ENCODE measurements at places on chromosomes 3 and 15.
A peak's percentile ranks its signal among the peaks of the same experiment; 100 is the strongest.

- no peak for DNase-seq
Observed at GRCh38 chr15:27741226-27741860, 357.8 kb downstream of the OCA2 start.

DNA sequence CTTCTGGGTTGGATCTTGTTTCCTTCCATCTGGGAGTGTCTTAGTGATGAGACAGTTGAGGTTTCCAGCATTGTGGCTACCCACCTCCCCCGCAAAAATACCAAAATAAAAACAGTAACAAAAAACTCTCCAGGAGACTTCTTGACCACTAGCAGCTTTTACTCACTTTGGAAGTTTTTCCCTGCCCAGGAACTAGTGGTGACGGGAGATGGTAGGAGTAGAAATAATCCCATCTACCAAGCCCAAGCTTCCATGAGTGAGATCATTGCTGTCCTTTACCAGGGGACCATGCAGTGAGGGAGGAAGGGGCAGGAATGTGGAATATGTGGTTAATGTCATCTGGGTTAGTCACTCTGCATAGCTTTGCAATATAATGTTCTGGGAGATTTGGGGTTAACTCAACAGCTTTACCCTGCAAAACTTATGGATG lies 187.7 kb downstream of the ITPR1 start:
- no peak for DNase-seq

DNA sequence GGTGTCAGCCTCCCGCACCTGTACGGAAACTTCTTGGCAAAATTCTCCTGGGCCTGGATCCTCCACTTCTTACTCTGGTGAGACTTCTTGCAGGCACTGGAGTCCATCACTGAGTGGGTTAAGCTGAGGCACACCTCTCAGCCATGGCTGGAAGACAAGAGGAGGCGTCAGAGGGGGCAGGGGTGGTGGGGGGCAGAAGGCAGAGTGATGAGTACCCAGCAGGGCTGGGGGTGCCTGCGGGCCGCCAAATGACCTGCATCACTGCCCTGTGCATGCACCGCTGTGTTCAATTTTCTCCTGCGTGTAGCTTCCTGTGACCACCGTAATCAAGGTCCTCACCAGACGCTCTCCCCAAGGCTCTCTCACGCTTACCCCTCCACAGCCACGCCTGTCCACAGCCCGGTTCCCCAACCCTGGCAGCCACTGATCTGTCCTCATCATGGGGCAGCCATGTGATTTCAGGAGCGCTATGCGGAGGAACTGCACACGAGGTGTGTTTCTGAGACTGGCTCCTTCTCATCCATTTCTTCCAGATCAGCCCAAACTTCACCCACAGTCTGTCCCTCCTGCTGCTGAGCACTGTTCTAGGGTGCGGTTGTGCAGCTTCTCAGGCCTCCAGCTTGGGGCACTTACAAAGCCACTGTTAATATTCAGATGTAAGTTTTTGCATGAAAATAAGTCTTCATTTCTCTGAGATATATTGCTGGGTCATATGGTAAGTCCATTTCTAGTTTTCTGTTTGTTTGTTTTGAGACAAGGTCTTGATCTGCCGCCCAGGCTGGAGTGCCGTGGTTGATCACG lies 5.2 kb downstream of the C3orf22 start:
- DNase-seq: no peak

- no peak for DNase-seq
Observed at GRCh38 chr15:47437491-47437890, 279.8 kb upstream of the SEMA6D start.

- no peak for DNase-seq
Observed at GRCh38 chr15:72604794-72605193, 49.7 kb upstream of the GOLGA6B start.

DNA sequence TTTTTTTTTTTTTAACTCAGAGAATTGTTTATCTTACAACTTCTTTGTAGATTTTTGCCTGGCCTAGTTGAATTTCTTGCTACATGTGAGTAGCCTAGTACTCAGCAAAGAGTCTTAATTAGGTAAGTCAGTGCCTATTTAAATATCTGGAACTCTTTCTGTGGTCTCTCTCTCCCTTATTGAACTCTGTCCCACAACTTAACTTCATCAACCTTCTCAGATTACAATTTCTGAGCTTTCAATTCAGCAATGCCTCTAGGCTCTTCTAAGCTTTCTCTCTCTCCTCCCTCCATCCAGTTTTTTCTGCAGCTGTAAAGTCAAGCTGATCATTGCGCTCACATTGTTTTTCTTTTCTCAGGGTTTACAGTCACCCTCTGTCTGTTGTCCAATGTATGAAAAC lies 517.6 kb upstream of the ROBO1 start:
- DNase-seq: no peak

GRCh38 chr3:89059211-89059925 lies 48.1 kb upstream of the EPHA3 start:
- no peak for DNase-seq

GRCh38 chr15:81014446-81015093 lies 13.8 kb downstream of the TLNRD1 start:
- no peak for DNase-seq

DNA sequence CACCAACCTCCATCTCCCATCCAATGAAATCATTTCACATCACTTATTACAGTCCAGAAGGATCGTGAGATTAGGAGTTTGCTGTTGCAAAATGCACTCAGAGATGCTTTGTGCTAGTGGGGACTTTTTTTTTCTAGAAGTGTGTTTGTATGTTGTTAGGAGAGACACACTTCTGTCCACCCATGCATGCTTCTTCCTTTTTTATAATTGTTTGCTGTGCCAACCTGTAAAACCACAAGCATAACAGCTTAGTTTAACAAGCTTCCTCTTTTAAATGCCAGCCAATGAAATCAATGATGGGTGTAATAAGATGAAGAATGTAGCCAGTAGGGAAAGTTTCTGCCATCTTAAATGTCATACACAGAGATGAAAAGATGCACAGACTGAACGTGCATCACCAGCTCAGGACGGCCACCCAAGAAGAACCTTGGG lies 305.6 kb upstream of the STT3B start:
- DNase-seq: no peak

GRCh38 chr3:33221241-33221640 lies 2.6 kb upstream of the SUSD5 start:
- DNase-seq: no peak

DNA sequence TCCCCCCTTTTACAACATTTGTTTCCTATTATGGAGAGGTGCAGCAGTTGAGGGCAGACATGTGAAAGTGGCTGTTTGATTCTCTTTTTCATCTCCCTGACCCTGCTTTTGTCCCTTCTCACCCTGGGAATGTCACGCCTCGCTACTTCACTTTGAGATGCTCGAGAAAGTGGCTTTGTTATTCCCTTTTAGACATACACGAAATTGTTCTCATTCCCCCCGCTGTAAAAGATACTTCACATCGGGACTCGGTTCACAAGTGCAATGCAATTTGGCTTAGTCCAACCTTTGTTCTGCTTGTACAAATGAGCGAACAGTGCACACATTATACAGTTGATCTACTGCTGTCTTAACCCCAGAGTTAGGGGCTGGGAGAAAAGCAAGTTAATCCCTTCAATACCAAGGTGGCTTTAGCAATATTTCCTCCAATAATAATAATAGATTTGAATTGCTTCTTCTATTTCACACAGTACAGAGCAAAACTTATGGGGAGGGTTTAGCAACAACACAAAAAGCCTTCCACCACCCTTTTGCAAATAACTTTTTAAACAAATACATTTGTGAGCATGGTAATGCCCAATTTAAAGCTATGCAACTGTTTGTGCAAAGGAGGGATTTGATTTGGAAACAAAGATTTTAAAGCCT lies 5.7 kb upstream of the FOXB1 start:
- no peak for DNase-seq

DNA sequence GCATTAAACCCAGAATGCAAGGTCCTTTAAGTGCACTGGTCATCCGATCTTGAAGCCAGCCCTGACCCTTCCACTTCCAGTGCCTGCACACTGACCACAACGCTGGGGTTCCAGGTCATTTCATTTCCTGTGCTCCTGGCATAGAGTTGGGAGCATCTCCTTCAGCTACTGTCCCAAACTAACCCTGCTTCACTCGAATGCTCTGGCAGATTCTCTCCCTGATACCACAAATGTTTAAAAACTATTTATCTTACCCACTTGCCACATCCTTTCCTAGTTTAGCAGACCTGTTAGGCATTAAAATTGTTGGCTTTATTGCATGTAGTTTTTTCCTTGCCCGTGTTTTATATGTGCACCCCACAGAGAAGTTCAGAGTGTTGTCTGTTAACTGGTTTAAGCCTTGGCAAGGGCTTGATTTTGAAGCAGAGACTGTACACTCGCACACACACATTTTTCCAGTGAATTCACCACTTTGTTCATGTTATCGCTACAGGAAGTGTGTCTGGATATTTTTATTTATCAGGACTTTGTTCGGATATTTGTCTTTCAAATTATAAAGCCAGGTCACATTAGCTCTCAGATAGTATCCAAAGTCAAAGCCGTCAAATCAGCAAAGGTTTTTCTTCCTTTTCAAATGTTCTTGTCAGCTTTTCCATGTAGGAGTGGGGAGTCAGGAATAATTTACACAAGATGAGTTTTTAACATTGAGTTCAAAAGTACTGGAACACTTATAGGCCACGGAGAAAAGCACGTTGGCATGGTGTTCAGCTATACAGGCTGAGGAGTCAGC lies 77.3 kb downstream of the ABI3BP start:
- no peak for DNase-seq

- DNase-seq: no peak
Observed at GRCh38 chr3:187454085-187454815, 86.1 kb downstream of the RTP4 start.

DNA sequence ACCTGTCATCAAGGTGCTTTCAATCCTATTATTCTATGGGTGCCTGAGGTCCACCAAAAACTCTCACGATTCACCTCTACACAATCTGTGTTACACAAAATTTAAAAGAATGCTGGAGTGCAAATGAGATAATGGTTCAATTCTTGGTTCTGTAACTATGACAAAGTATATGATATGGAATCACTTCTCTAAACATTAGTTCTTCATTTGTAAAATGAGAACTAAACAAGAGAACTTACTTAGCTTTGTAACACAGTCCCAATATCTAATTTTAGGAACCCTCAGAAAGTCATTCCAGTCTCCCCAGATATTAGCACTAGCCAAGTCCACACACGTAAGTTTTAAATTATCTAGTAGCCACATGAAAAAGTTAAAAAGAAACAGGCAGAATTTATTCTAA lies 111.5 kb downstream of the TBL1XR1 start:
- DNase-seq: no peak

DNA sequence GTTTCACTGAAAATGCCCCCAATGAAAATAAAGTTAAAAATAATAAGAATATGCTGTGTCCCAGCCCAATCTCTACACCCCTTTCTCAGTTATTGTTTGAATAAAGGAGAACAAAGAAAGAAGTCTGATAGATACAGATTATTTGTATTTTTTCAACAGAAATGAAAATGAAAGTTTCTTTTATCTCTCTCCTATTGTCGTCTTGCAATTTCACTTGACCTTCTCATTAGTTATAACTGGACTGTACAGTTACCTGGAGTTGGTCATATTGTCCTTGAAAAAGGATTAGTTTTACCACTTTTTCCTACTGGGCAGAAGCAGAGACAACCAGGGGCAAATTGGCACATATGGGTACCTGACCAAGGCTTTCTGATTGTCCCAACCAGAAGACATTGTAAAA lies 440.0 kb downstream of the PDCD6IP start:
- no peak for DNase-seq

GRCh38 chr3:11808231-11808630 lies 38.5 kb downstream of the TAMM41 start:
- no peak for DNase-seq

DNA sequence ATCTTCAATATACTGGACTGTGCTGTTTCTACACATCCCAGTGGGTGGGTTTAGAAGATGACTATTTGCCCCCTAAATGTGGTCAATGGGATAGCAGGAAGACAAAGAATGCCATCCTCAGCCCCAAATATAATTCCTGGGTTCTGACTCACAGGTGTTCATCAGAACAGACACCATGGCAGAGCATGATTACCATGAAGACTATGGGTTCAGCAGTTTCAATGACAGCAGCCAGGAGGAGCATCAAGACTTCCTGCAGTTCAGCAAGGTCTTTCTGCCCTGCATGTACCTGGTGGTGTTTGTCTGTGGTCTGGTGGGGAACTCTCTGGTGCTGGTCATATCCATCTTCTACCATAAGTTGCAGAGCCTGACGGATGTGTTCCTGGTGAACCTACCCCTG lies 3.0 kb downstream of the CXCR6 start:
- DNase-seq: no peak

- DNase-seq: no peak
Observed at GRCh38 chr3:47714606-47715005, 67.1 kb downstream of the SMARCC1 start.

DNA sequence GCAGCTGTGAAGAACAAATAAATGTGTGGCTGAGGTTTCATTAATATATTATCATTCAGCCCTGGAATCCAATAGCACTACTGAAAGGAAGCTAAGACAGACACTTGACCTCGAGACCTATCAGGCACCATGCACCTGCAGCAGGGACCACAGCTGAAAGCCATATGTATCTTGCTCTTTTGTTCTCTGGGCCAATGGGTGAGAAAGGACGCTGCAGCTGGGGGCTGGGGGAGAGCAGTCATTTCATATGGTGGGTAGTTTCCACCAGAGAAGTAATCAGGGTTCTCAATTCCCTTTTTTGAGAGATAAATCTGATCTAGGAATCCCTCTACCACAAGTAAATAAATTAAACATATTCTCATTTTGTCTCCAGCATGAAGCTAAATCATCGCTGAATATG lies 225.6 kb upstream of the STRIT1 start:
- no peak for DNase-seq

- DNase-seq: peak; percentile 30
Observed at GRCh38 chr3:71064291-71064955, 519.1 kb downstream of the FOXP1 start.

- DNase-seq: peak; percentile 32
Observed at GRCh38 chr15:79184465-79184892, 93.9 kb upstream of the RASGRF1 start.

- DNase-seq: no peak
Observed at GRCh38 chr3:58157700-58158099, 53.1 kb downstream of the DNASE1L3 start.
